Muscle of leg (tissue), 16 donors: ENCODE measurements at places on chromosomes 6 and 20. TPM values are rescaled to one million over a fixed set of nuclear protein-coding genes. Genes with fewer than 3 reads are reported as not detected.

Gene SMPD2
- total RNA-seq = 5.9 TPM

- no peak for DNase-seq
These were observed 19.7 kb upstream of the TM9SF4 start for GRCh38 chr20:32089637-32090362.

DNA sequence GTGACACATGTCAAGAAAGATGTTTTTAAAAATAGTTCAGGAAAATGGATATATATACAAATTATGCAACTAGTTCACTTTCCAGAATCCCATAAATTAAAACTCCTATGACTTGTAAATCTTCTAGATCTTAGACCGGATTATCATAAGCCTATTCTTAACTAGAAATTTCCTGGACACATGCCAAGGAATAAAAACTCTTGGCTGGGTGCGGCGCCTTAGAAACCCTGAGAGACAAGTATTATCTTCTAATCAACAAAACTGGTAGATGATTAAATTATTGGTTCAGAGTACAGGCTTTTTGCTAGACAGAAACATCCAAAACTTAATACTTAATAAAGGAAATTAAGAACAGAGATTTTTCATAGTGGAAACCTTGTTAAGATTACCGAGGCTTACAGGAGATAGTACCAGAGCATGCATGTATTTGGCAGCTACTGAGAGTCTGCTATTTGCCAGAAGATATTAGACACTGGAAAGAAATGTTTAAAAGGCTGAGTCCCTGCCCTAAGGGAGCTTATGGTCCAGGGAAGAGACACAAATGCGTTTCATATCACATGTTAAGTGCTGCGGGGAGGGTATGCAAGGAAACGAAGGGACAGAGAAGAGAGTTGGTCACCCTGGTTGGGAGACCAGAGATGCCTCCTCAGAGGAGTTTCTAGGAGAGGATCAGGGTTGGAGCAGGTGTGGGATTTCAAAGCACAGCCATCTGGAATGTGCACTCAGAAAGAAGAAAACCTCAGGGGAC is 46.5 kb upstream of the IFNGR1 start:
- peak; percentile 40 for DNase-seq

- DNase-seq = no peak
These were observed 7.1 kb downstream of the ZNF831 start for GRCh38 chr20:59170406-59171349.
